ENCODE measurements at places on chromosomes 2 and 18.

GRCh38 chr18:8257851-8258434 lies 351.3 kb upstream of the RAB12 start:
- no peak for DNase-seq

DNA sequence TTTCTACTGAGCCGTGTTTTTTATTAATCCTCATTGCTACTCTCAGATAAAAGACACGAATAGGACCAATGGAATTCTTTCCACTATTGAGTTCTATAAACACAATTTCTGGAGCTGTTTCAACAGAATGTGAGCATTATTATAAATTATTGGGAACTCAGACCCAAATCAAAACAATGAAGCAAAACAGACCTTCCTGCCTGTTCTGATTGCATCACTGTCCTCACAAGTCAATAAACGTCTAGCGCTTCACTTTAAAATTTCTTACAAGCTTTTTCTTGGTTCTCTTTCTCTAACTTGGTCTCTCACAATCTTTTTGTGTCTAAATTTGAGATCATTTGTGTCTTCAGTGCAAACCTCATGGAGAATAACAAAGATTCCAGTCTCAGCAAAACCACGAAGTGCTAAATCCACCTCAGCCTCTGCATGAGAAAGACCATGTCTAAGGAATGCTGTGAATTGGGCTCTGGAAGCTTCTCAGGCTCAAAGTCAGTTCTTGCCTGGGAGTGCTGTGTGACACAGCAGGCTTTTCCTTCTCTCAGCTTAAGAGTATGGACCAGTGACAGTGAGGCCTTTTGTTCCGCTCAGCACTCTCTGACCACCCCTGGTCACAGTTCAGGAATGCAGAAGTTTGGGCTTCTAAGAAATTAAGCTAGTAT lies 22.8 kb downstream of the ARHGAP28 start:
- no peak for DNase-seq

- DNase-seq: no peak
Measured at GRCh38 chr2:53423465-53423864, 344.1 kb upstream of the CHAC2 start.

- no peak for DNase-seq
Measured at GRCh38 chr2:6937582-6937981, 20.4 kb downstream of the RNF144A start.

DNA sequence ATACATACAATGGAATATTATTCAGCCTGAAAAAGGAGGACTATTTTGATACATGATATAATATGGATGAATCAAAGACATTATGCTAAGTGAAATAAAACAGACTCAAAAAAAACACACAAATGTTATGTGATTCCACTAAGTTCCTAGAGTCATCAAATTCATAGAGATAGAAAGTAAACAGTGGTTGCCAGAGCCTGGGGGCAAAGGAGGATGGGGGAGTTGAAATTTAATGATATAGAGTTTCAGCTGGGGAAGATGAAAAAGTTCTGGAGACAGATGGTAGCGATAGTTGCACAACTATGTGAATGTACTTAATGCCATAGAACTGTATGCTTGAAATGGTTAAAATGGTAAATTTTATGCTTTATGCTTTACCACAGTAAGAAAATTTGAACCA lies 119.7 kb downstream of the METTL4 start:
- DNase-seq: no peak

DNA sequence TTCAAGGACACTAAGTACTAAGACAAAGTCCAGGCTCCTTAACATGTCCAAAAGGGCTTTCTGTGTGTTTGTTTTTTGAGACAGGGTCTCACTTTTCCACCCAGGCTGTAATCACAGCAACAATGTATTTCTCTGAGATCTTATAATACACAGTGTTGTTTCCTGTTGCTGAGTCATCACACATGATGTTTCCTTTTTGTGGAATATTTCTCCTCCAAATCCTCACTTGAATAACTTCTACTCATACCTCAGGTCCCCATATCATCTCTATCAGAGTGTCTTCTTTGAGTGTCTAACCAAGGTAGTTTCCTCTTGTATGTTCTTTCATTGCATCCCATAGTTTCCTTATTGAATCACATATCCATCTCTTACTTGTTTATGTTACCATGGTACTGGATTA lies 632.0 kb upstream of the PIK3C3 start:
- no peak for DNase-seq

DNA sequence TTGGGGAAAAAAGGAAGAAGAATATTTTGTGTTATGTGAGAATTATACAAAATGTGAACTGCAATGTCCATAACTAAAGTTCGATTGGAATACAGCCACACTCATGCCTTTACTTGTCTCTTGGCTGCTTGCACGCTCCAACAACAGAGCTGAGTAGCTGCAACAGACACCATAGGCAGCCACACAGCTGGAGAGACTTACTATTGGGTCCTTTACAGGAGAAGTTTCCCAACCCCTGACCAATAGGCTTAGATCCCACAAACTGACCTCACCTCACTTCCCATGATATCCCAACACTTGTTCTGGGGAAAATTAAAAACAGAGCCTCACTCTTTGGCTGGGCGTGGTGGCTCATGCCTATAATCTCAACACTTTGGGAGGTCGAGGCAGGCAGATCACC lies 213.8 kb downstream of the SH3BP4 start:
- no peak for DNase-seq

- no peak for DNase-seq
Measured at GRCh38 chr2:226788881-226789490, 10.6 kb downstream of the IRS1 start.

DNA sequence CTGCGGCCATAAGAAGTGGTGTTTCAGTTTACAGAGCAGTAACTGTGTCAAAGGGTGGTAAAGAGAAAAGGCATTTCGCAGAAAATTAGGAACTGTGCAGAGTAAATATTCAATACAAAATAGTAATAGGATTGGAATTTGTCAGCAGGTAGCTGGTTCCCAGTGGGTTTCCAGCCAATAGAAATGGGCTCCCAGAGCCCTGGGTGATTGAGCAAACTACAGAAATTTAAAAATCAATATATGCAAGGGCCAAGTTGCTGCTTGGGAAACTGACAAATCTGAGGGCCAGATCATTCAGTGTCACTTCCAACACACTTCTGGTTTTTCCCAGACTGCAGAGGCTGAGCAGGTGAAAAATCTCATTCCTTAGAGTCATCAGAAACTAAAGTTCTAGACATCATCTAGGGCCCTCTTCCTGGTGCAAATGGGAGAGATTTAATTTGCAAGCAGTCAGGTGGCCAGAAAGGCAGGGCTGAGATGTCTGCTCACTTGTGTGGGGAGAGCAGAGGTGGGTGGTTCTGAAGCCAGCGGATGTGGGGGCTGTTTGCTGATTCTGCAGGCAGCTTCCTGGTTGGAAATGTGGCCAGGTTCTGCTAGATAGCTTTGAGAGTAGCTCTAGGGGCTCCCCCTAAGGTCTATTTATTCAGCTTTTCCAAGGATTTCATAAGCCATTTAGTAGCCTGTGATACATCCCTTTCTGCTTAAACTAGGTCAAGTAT lies 182.4 kb downstream of the NCK2 start:
- no peak for DNase-seq

- DNase-seq: no peak
Measured at GRCh38 chr2:235343869-235344268, 150.0 kb upstream of the AGAP1 start.

DNA sequence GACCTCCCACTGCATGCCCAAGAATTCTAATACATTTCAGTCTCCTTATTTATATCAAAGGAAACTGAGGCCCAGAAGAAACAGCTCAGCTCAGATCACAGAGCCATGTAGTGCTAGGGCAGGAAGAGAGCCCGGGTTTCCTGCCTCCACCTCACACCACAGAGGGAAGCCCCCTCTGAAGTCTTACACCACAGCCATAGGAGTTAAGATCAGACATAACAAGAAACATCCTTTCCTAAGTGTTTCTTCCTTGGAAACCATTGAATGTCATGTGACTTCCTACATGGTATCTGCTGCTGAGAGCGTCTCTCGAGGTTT lies 102.1 kb downstream of the MTCL1 start:
- DNase-seq: no peak

GRCh38 chr2:19073522-19073921 lies 284.9 kb downstream of the OSR1 start:
- DNase-seq: peak; percentile 90

- no peak for DNase-seq
Measured at GRCh38 chr2:223501641-223502040, 100.5 kb downstream of the SCG2 start.

- DNase-seq: no peak
Measured at GRCh38 chr2:88608184-88608583, 19.1 kb downstream of the EIF2AK3 start.

DNA sequence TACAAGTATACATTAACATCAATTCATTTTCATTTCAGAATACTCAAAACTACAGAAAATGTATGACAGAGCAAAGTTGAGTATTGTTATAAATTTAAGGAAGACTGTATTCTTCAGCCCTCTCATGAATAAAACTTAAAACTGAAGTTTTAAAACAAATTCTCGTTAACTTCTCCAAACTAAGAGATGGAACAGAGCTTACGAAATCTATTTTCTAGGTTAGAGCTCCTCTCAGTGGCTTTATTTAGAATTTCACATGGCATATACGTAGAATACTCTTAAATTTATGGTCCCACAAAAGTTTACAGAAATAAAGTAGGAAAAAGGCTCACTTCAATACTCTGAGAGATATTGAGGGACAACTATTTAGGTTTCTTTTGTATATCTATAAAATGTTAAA lies 612.1 kb downstream of the KCNJ3 start:
- peak; percentile 1 for DNase-seq

GRCh38 chr2:159960414-159960813 lies 102.0 kb downstream of the PLA2R1 start:
- peak; percentile 60 for DNase-seq

GRCh38 chr18:26863921-26864497 lies 1.5 kb downstream of the AQP4 start:
- no peak for DNase-seq

GRCh38 chr2:170502361-170503130 lies 212.6 kb upstream of the SP5 start:
- no peak for DNase-seq

DNA sequence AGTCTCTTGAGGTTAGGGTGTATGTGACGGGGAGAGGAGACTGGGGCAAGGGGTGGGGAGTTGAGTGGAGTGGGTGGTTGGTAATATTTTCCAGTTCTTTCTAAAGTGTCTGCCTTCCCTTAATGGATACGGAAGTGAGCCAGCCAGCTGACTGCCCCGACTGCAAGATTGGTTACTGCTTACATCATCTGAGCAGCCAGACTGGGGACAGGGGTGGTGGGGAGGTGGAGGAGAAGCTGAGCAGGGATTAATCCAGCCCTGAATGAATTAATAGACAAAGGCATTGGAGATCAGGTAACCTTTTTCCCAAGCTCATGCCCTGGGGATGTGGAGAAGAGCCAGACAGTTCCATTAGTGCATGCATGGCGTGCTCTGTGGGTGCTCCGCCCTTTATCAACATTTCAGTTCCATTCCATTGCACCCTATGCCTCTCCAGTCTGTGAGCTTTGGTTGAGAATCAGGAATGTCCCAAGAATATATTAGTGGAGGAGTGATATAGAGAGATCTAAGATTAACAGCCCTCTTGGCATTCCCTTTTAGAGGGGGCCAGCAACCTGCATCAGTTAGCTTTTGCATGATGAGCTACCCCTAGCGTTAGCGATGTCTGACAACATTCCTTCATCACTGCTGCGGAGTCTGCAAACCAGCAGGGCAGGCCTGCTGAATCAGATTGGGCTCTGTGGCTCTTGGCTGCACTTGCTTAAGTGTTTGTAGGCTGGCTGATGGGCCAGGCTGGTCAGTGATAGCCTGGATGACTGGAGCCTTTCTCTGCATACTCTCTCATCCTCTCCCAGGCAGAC lies 67.4 kb downstream of the TNP1 start:
- no peak for DNase-seq

- DNase-seq: no peak
Measured at GRCh38 chr2:152548111-152548875, 169.0 kb downstream of the PRPF40A start.

DNA sequence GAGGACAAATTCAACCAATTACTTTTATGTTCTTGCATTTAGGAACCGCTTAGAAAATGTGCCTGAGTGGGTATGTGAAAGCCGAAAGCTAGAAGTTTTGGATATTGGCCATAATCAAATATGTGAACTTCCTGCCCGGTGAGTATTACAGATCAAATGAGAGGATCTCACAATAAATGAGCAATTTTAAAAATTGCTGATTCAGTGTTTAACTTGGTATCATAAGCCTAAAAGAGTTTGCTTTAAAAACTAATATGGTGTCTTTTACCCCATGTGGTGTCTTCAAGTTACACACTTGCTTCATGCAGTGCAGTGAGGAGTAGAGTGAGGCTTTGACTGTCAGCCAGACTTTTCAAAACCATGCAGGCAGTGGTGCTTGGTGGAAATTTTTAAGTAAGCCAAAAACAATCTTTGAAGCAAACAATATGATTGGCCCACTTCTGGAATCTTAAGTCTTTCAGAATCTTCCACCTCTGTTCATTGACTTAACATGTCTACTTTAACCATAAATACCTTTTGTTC lies 199.6 kb downstream of the PHLPP1 start:
- DNase-seq: no peak

GRCh38 chr2:101473591-101473910 lies 1.4 kb downstream of the RFX8 start:
- no peak for DNase-seq

DNA sequence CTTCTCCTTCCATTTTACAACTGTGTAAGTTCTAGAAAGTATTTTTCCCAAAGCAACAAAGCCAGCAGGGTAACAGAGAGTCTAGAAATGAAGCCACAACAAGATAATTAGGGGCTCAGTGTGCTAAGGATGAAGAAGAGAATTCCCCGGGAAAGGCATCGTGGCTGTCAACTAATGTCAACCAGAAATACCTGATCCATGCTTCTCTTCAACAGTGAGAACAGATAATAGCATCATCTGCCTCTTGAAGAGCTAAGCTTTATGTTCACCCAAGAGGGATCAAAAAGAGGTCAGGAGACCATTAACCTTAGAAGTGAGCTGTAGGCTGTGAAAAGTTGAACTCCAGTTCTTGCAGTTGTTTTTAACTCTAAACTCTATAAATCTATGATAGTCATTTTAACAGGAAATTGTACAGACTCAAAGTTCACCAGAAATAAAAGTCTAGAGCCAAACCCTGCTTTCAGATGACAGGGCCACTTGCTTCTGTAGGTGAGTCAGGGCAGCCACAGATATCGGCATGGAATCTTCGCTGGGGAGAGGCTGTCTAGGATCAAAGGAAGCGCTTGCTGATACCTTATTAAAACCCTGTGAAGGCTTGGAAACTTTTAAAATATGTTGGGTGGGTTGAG lies 540.7 kb upstream of the ID2 start:
- DNase-seq: no peak

GRCh38 chr18:49920731-49921130 lies 107.4 kb upstream of the ACAA2 start:
- DNase-seq: no peak

DNA sequence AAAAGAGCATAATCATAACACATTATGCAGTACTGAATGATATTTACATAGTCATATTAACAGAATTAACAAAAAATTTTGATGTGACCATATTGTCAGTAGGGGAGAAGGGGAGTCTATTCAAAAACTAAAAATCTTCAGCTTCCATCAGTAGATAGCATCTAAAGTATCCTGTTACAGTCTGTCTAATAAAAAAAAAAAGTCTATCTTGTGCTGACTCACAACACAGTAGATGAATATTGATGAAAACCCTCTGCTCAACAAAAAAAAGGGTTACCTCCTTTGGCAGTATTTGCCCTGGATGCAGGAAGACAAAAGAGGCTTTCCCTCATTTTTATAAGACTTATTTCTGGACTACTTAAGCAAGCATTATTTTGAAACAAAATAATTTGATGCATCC lies 27.3 kb downstream of the GRB14 start:
- DNase-seq: no peak

Measured in HTR-8/SVneo (cell line).